ENCODE measurements at places on chromosomes 12 and 14. TPM values are rescaled to one million over a fixed set of nuclear protein-coding genes. Genes with fewer than 3 reads are reported as not detected.

GRCh38 chr12:76274420-76275083, 73.7 kb downstream of the BBS10 start:
- H3K4me3 ChIP-seq: no peak overlapping the region
- H3K36me3 ChIP-seq: no peaks in the 10 kb centered on the region
- H3K27ac ChIP-seq: no peak overlapping the region
- H3K27me3 ChIP-seq: no peaks in the 10 kb centered on the region

DNA sequence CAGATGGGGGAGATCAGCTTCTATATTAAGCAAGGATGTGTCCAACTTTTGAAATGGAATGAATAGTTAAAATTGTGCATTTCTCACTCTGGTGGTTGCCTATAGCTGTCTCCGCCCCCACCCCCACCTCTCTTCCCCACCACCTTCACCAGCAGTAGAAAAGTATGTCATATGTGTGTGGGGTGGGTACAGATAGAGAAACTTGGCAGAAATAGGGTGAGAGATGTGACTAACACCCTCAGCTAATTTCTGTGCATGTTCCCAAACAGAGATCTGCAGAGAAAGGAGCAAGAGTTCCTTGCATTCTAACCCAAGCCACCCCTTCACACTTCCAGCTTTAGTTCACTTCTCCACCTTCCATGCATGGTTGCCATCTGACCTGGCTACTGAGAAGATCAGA, 980.1 kb downstream of the NRXN3 start:
- DNase-seq: no peak
- H3K27me3 ChIP-seq: no peaks in the 10 kb centered on the region
- no peaks in the 10 kb centered on the region for H3K36me3 ChIP-seq
- H3K27ac ChIP-seq: no peak overlapping the region

- DNase-seq: no peak
- peaks cover 100% of the 10 kb centered on the region for H3K4me1 ChIP-seq
- H3K36me3 ChIP-seq: peaks cover 3% of the 10 kb centered on the region
These were observed 95.7 kb downstream of the RFLNA start for GRCh38 chr12:124390442-124391097.

HOXC13 gene
- total RNA-seq: not detected

DNA sequence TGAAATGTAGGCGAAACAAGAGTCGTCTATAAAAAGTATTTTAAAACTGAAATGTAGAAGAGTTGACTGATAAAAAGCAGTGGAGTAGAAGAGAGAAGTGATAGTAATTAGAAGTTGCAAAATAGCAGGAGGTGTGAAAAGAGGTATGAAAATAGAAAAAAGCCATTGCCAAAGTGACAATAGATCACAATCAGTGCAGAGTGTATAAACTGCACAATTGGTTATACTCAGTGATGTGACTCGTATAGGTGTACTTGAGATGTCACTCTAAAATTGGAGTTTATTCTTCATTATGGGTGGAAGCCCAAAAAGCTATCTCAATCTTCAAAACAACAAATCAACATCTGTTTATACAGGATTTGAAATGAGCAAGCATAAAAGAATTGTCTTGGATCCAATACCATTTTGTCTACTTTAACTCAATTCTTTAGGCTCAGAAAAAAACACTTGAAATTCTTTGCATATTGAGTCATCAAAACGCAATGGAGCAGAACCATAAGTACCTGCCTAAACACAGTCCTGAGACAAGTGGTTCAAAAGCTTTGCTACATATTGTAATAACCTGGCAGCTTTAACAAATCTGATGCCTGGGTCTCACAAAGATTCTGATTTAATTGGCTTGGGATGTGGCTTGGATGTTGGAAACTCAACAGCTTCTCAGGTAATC, 8.8 kb downstream of the IKBIP start:
- no peaks in the 10 kb centered on the region for H3K36me3 ChIP-seq
- H3K27ac ChIP-seq: no peak overlapping the region
- no peaks in the 10 kb centered on the region for H3K4me1 ChIP-seq

TCP11L2 gene
- 47.1 TPM for total RNA-seq

KRT75 gene
- total RNA-seq: not detected

- DNase-seq: no peak
- no peak overlapping the region for H3K27ac ChIP-seq
- H3K27me3 ChIP-seq: no peaks in the 10 kb centered on the region
- H3K36me3 ChIP-seq: no peaks in the 10 kb centered on the region
These were observed 8.8 kb upstream of the TMEM106C start for GRCh38 chr12:47954467-47955045.

DNA sequence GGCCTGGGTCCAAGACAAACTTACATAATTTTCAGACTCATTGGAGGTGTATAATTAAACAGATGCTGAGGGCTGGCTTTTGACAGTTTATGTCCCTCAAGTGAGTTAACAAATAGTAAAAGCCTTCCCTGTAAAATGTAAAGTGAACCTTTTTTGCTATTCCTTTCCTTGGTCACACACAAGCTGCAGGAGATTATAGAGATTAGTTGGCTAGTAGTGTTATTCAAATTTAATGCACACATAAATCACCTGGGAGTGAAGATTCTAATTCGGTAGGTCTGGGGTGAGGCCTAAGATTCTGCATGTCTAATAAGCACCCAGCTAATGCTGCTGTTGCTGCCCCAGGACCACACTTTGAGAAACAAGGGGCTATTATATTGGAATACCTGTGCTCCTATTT, 206.2 kb upstream of the SSTR1 start:
- H3K36me3 ChIP-seq: no peaks in the 10 kb centered on the region
- H3K27ac ChIP-seq: no peak overlapping the region
- no peaks in the 10 kb centered on the region for H3K27me3 ChIP-seq
- H3K4me3 ChIP-seq: no peak overlapping the region
- DNase-seq: no peak

HOXC4 gene
- total RNA-seq: 1.2 TPM

RGS6 gene
- 2.0 TPM for total RNA-seq

GRCh38 chr12:57367121-57367520, 63.7 kb downstream of the R3HDM2 start:
- no peak for DNase-seq
- no peaks in the 10 kb centered on the region for H3K27me3 ChIP-seq
- no peak overlapping the region for H3K4me3 ChIP-seq
- no peaks in the 10 kb centered on the region for H3K36me3 ChIP-seq
- no peak overlapping the region for H3K27ac ChIP-seq

GRCh38 chr12:42091769-42092168, 52.9 kb downstream of the GXYLT1 start:
- H3K4me3 ChIP-seq: no peak overlapping the region
- H3K36me3 ChIP-seq: no peaks in the 10 kb centered on the region
- H3K27me3 ChIP-seq: no peaks in the 10 kb centered on the region
- no peak overlapping the region for H3K27ac ChIP-seq
- no peak for DNase-seq
- H3K4me1 ChIP-seq: no peaks in the 10 kb centered on the region

DNA sequence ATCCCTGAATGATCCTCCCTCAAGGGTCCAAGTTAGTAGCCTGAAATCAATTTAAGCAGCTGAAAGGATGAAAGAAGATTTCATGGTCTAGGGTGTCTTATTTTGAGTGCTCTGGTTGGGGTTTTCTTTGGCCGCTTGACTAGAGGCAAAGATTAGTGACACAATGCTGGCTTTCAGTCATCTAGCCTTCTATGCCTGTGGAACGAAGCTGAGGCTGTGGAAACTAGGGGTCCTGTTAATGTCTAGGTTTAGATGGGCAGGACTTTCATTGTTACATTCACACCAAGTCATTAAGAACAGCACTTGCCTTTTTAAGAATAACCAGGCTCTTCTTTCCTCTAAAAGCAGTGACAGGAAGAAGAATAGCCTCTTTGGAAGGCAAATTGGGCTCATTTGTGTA, 253.8 kb upstream of the E2F7 start:
- H3K27me3 ChIP-seq: no peaks in the 10 kb centered on the region
- H3K36me3 ChIP-seq: no peaks in the 10 kb centered on the region
- no peak overlapping the region for H3K27ac ChIP-seq
- DNase-seq: no peak

- no peaks in the 10 kb centered on the region for H3K36me3 ChIP-seq
- H3K27me3 ChIP-seq: no peaks in the 10 kb centered on the region
- H3K4me1 ChIP-seq: no peaks in the 10 kb centered on the region
- H3K27ac ChIP-seq: no peak overlapping the region
- DNase-seq: no peak
- no peak overlapping the region for H3K4me3 ChIP-seq
These were observed 137.0 kb upstream of the CDKN3 start for GRCh38 chr14:54259821-54260220.

OVCH1 gene
- 0.25 TPM for total RNA-seq

DNA sequence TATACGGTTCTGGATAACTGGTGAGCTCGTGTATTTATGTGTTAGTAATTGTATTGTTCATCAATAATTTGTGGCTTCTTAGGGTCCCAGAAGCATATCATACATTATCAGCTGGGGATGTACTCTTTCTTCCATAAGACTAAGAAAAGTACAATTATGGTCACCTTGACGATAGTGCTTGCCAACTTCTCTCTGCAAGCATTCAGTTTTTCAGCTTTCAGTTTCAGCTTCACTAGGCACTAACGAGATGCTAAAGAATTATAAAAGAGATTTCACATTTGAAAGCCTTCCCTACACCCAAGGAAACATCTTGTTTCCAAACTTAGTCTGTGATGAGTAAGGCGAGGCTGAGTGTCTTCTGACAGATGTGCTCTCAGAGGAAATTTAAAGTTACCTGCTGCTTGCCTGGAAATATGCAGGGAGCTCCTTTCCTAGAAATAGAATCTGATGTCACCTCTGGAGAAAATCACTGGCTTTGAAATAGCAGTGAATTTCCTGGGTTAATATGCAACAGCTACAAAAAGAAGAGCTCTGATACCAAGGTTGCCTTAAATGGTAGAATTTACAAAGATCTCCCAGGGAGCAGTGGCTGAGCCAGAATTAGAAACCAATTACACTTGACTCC, 1419.9 kb upstream of the TMEM132C start:
- H3K27ac ChIP-seq: no peak overlapping the region
- H3K27me3 ChIP-seq: no peaks in the 10 kb centered on the region
- no peaks in the 10 kb centered on the region for H3K36me3 ChIP-seq
- H3K4me1 ChIP-seq: no peaks in the 10 kb centered on the region
- DNase-seq: no peak

- H3K4me1 ChIP-seq: peaks cover 12% of the 10 kb centered on the region
- H3K27ac ChIP-seq: no peak overlapping the region
- no peak overlapping the region for H3K4me3 ChIP-seq
- H3K36me3 ChIP-seq: no peaks in the 10 kb centered on the region
These were observed 28.8 kb downstream of the PROX2 start for GRCh38 chr14:74846968-74847665.

AVPR1A gene
- total RNA-seq: 9.8 TPM

DNA sequence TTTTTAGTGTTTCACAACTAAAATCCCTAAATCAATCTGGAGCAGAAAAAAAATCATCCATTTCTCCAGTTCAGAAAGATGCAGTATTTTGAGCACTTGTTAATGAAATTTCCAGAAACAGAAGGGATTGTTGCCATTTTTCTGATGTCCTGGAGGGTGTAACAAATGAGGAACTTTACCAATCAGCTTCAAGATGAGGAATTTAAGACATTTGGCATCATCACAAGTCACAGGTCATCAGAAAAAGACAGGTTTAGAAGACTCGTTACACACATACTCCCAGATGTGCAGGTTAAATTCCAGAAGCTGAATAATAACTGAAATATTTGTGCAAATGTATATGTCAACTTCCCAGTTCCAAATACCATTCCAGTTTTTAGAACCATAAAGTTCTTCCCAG, 482 bp upstream of the PSMC1 start:
- H3K4me3 ChIP-seq: peak overlapping the region; percentile 98
- no peak overlapping the region for H3K27ac ChIP-seq
- H3K27me3 ChIP-seq: no peaks in the 10 kb centered on the region
- DNase-seq: no peak

DNA sequence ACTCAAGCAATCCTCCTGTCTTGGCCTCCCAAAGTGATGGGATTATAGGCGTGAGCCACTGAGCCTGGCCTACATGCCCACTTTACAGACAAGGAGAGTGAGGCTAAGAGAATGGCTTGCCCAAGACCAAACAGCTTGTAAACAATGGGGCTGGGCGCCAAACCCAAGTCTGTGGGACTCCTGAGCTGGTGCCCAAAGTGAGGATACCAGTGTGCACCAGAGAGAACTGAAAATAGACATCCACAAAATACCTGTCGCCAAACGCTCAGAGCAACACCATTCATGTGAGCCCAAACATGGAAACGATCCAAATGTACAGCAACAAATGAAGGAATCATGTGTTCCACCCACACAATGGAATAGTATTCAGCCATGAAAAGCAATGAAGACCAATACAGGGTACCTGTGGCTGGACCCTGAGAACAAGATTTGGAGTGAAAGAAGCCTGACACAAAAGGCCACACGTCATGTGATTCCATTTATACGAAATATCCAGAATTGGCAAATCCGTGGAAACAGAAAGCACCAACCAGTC, 38.2 kb downstream of the CCNK start:
- H3K4me3 ChIP-seq: no peak overlapping the region
- peaks cover 5% of the 10 kb centered on the region for H3K36me3 ChIP-seq
- H3K27ac ChIP-seq: no peak overlapping the region
- DNase-seq: no peak

- H3K4me3 ChIP-seq: no peak overlapping the region
- no peaks in the 10 kb centered on the region for H3K36me3 ChIP-seq
- no peaks in the 10 kb centered on the region for H3K27me3 ChIP-seq
- H3K27ac ChIP-seq: no peak overlapping the region
- DNase-seq: no peak
- H3K4me1 ChIP-seq: no peaks in the 10 kb centered on the region
These were observed 39.7 kb upstream of the VCPKMT start for GRCh38 chr14:50156111-50156510.

DNA sequence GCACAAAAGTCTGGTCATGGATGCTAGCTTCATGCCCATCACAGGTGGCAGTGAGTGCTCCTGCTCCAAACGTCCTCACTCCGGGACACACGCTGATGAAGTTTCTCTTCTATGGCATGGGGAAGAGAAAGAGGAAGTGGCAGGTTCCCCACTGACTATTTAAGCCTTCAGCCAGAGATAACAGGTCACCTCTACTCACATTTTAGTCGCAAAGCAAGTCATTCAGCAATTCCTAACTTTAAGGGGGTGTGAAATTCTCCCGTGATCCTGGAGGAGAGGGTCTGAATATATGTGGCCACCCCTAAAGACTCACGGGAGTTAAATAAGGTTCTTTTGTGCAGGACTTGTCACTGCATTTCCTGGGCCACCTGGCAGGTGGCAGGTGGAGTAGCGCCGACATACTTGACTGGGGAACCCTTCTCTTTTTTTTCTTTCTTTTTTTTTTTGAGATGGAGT, 18.8 kb upstream of the RCOR1 start:
- no peak for DNase-seq
- no peaks in the 10 kb centered on the region for H3K4me1 ChIP-seq
- no peaks in the 10 kb centered on the region for H3K36me3 ChIP-seq
- H3K27ac ChIP-seq: no peak overlapping the region
- no peak overlapping the region for H3K4me3 ChIP-seq

- H3K4me3 ChIP-seq: no peak overlapping the region
- H3K27ac ChIP-seq: no peak overlapping the region
- H3K27me3 ChIP-seq: no peaks in the 10 kb centered on the region
- H3K4me1 ChIP-seq: no peaks in the 10 kb centered on the region
- no peak for DNase-seq
- H3K36me3 ChIP-seq: no peaks in the 10 kb centered on the region
These were observed 27.3 kb upstream of the CHPT1 start for GRCh38 chr12:101670007-101670671.

SERPINA5 gene
- 3.7 TPM for total RNA-seq

TRAFD1 gene
- 36.8 TPM for total RNA-seq
